ENCODE measurements at places on chromosomes 1 and 21.

DNA sequence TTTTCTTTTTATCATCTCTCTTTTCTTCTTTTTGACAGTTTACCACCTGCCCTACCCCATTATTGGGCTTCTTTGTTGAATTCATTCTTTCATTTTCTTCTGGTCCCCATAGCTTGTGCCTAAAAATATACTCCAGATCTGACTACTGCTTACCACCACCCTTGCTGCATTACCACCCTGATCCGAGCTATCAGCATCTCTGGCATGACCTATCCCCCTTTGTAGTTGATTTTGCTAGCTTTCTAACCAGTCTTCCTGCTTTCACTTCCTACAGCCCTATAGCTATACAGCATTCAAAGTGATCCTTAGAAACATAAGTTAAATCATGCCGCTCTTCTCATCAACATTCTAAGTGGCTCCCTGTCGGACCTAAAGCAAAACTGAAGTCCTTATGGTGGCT, 59.4 kb upstream of the MPC2 start:
- ATAC-seq, result no peak

DNA sequence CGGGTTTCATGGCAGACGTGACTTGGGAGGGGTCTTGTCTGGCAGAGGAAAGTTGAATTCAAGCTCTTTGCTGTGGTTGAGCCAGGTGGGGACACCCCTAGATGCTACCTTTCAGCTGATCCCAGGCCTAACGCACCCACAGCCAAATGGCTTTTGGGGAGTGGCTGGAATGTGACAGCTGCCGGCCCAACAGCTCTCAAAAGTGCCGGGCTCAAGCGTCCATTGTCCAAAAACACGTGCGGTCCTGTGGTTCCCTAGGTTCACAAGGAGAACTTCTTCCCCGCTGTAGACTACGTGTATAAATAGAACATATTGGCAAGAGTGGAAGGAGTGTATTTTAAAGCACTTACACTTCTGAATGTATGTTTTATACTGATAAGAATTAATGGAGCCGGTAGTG, 87.1 kb upstream of the ARHGEF16 start:
- ATAC-seq, result no peak

GRCh38 chr21:38306433-38307141, 49.8 kb downstream of the KCNJ15 start:
- ATAC-seq, result peak; percentile 46

GRCh38 chr1:115432061-115432460, 94.0 kb upstream of the NGF start:
- no peak for ATAC-seq

DNA sequence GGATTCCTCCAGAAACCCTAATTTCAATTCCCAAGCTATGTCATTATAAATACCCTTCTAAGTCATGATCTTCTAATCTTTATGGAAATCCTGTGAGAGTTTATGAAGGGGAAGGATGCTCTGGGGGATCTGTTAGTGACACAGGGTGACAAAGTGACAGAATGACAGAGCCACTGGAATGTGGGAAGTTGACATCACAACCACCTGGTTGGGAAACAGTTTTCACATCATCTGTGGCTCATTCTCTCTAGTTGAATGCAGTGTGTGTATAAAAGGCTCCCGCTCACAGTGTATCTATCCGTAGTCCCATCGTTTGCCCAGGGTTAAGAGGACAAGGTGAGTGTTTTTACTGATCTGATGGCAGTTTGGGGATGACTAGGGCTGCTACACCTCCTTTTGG, at the start of gene LCE7A:
TSS of gene LCE7A (plus strand) at position 301 of the 400 bp plus-strand sequence. CDS start 702 bp downstream, outside the sequence.
- ATAC-seq, result no peak

DNA sequence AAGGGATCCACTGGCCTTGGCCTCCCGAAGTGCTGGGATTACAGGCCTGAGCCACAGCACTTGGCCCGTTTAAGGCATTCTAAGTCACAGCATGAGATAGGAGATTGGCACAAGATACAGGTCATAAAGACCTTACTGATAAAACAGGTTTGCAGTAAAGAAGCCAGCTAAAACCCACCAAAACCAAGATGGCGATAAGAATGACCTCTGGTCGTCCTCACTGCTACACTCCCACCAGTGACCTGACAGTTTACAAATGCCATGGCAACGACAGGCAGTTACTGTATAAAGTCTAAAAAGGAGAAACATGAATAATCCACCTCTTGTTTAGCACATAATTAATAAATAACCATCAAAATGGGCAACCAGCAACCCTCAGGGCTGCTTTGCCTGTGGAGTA, 33.3 kb upstream of the RCC2 start:
- no peak for ATAC-seq

DNA sequence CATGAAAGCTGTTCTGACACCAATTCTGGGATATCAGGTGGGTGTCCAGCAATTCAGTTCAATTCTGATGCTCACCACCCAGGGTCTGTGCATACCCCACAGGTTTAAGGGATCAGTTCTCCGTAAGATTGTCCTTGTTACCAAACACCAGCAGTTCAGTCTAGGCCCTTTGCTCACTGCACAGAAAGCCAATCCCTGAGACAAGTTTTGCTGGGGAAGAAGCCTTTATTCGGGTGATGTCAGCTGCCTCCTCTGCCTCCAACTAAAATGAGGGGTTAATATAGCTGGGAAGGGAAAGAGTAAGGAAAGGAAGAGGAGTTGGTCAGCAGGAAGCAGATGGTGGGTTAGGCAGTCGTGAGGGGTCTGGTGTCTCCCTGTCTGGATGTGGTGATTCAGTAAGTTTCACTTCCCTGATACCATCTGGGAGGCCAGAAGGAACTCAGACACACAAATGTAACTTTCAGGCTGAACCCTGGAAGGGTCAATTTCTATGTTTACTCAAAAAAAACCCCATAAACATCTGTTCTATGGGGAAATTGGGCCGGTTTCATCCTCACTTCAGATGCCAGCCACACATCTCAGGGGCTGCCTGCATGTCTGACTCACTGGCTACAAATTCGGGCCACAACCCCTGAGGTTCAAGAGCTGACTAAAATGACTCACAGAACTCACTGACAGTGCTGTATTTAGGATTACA, 83.3 kb upstream of the PGBD5 start:
- ATAC-seq, result peak; percentile 78

GRCh38 chr1:41329662-41330587, 31.3 kb upstream of the FOXO6 start:
- no peak for ATAC-seq

- ATAC-seq, result no peak
Measured at GRCh38 chr1:95013950-95014574, 58.7 kb downstream of the ALG14 start.

DNA sequence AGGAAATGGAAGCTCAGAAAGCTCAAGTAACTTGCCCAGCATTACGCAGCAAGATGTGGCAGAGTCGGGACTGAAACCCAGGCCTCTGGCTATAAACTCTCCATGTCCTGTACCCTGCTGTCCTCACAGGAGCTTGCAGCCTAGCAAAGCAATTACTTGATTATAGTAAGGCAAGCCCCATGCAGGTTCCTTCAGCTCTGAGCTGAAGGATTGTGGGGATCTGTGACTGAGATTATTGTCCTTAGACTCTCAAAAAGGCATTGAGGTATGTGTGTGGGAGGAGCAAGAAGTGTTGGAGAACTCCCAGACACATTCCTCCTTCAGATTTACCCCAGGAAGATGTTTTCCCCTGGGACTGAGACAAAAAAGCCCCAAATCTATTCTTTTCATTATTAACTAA, 124.0 kb upstream of the SPATA6 start:
- ATAC-seq, result no peak

- ATAC-seq, result no peak
Measured at GRCh38 chr1:158649052-158649451, 37.5 kb downstream of the SPTA1 start.

DNA sequence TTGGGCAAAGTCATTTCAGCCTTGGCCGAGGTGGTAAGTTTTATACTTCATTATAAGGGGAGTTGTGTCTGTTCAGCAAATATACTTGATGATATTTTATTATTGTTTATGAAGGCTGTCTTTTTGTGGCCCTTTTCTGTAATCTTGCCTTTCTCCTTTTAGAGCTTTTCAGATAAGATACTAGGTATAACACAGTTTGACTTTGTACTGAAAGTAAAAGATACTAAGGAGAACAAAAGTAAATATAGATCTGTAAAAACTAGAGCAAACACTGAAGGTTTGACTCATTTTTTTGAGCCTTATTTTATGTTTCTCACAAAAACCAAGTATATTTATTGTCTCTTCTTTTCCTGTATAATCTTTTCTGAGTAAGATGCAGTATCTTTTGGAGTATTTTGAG, 61.9 kb downstream of the KIF1B start:
- ATAC-seq, result no peak

DNA sequence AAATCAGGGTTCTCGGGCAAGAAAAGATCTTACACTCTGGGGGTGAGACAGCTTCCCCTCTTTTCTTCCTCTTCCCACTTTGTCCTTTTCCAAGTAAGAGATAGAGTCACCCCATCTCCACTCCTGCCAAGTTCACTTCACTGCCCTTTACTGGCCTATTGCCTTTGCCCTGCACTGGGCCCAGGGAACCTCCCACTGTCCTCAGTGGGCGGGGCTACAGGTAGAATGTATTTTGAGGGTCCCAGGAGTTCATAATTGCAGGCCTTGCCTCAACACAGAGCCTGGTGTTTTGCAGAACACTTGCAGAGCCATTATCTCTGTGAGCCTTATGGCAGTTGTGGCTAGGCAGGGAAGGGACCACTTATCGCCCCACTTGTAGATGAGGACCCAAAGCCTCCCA, 3.3 kb downstream of the AMPD2 start:
- ATAC-seq, result no peak

DNA sequence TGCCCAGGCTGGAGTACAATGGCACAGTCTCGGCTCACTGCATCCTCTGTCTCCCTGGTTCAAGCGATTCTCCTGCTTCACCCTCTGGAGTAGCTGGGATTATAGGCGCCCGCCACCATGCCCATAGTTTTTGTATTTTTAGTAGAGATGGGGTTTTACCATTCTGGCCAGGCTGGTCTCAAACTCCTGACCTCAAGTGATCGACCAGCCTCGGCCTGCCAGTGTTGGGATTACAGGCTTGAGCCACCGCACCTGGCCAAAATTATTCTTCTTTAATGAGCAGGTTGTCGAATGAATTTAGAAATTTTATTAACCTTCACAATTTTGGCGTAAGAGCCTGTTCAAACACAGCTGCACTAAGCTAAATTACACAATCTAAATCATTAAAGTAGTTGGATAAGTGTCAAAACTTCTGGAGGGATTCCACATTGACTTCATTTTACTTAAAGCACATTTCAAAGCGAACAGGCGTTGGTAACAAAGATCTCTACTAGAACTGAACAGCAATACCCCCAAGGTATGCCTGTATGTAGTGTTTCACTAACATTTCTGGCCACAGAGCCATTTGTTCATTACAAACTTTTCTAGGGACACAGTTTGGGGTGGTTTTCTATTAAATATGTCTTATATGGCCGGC, 5.2 kb upstream of the CTH start:
- no peak for ATAC-seq

- ATAC-seq, result no peak
Measured at GRCh38 chr21:42973309-42973990, 912 bp upstream of the PKNOX1 start.

GRCh38 chr1:159065106-159065505, 11.5 kb downstream of the AIM2 start:
- ATAC-seq, result no peak

DNA sequence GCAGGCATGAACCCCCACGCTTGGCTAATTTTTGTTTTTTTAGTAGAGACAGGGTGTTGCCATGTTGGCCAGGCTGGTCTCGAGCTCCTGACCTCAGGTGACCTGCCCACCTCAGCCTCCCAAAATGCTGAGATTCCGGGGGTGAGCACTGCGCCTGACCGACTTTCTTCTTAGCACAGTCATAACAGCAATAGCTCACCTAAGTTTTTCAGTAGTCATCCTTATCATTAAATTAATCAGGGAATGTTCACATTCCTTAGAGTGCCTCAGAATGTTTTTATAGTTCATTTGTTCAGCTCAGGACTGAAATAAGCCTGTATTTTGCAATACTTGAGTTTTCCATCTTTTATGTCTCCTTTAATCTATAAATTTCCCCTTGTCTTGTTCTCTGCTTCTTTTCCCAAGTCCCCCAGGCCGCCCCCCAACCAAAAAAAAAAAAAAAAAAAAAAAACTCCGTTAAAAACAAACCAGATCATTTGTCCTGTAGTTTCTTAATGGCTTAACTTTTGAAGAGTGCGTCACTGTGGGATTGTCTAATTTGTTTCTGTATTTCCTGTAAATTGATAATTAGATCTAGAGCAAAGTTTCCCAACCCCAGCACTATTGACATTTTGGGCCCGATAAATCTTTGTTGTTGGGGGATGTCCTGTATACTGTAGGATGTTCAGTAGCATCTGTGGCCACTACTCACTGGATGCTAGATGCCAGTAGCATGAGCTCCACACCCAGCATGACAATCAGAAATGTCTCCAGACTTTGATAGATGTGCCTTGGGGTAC, 120.7 kb downstream of the ITSN1 start:
- no peak for ATAC-seq

GRCh38 chr1:165451691-165452090, 6.8 kb upstream of the RXRG start:
- ATAC-seq, result no peak

DNA sequence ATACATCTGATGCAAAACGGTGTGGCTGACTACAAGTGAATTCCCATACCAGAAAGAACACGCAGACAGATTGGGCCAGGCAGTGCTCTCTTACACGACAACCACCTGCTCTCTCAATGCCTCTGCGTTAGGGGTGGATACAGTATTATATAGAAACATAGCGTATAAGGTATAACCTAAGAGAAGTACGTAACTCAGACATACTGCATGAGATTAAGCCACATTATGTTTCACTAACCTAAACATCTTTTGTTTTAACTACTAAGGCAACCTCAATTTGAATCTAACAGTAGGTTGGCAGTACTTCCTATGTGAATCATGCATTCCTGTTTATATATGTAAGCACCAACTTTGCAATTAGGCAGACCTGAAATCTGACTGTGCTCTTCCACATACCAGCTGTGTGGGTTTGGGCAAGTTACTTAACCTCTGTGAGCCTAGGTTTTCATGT, 58.1 kb upstream of the COA6 start:
- peak; percentile 91 for ATAC-seq

DNA sequence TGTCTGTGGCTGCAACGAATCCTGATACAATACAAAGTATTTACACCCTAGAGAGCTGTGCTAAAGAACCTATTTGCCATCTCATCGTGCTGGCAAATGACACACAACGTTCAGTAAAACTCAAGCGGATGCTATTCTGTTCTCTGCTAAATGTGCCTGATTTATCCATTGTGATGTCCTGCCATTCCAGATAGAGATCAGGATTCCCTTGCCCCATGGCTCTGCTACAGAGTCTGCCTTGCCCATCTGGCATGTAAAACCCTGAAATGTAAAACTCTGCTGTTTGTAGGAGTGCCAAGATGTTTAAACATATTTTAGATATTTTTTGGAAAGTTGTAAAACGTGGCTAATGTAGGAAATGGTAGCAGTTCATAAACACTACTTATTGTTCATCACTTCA, 20.0 kb upstream of the IGSF5 start:
- ATAC-seq, result no peak

DNA sequence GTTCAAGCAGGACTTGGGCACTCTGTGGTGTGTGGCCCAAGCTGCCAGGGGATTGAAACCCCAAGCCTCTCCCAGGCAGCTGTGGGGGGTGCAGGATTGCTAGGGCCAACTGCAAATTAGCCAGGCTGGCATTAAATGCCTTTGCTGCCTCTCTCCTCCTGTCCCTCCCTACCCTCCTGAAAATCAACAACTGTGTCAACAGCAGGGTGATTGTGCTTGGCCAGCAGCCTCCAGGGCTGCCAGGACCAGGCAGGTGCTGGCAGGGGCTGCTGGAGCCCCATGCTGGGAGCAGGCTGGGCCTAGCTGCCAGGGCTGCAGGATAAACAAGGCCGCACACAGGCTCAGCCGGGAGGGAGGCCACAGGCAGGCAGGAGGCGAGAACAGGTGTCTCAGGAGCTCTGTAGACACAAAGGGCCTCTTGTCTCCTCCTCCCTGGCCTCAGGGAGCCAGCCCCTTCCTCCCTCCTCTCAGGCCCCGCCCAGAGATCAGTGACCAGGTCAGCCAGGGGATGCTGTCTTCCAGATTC, 11.4 kb downstream of the SOX13 start:
- ATAC-seq, result no peak
